Glutamatergic neuron (in vitro differentiated cells): ENCODE measurements at places on chromosomes 3 and 15. TPM values are rescaled to one million over a fixed set of nuclear protein-coding genes. Genes with fewer than 3 reads are reported as not detected.

GPR160 gene
- total RNA-seq, result not detected

FETUB gene
- not detected for total RNA-seq

DNA sequence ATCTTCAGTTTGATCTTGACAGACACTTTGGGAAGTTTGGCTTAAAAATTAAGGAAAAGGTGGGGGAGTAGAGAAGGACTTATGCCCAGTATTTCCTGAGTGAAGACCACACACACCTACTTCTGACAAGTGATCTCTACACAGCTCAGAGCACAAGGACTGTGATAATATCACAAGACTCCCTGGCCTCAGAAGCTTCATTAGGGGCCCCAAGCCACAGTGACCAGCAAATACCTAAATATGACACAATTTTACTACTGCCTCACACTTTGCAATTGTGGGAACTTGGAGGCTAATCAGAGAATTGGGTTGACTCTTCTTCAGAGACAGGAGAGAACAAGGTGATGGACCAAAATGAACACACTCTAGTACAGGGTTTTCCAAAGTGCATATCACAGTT is 2.6 kb downstream of the ILDR1 start:
- DNase-seq, result no peak

DNA sequence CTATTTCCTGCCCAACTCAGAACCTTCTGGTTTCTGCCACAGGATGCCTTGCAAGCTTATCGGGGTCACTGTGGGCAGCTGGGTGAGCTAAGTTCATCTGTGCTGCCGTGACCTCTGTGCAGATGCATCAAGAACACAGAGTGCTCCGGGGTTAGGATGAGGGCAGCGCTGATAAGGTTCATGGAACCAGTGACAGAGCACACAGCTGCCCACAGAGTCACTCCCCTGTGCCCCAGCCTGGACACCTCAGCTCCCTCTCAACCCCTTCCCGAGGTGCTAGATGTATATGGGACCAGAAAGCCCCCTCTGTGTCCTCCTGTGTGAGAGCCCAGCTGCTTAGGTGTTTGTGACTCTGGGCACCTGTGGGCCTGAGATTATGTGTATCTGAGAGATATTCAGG is 15.8 kb upstream of the ALAS1 start:
- DNase-seq, result no peak

SSUH2 gene
- 0.66 TPM for total RNA-seq

- no peak for DNase-seq
Observed at GRCh38 chr3:169260296-169260695, 403.2 kb downstream of the MECOM start.

GRCh38 chr3:24640330-24640877 is 145.8 kb upstream of the THRB start:
- DNase-seq, result no peak

DNA sequence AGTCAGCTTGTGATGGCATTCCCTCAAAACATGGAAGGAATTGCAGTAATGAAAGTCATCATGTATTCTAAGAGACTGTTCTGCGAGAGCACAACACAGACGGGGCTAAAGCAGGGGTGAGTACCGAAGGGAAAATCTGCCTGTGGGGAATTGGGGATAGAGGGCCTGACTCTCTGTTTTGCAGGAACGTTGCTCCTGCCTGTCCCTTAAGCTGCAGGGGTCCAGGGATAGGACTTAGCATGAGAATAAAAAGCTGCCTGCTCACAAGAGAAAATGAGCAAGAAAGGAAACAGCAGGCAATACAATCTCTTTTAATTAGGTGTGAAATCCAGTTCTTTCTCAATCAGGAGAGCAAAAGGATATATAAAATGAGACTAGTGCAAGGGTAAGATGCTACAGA is 62.2 kb downstream of the TIGIT start:
- peak; percentile 12 for DNase-seq

DNA sequence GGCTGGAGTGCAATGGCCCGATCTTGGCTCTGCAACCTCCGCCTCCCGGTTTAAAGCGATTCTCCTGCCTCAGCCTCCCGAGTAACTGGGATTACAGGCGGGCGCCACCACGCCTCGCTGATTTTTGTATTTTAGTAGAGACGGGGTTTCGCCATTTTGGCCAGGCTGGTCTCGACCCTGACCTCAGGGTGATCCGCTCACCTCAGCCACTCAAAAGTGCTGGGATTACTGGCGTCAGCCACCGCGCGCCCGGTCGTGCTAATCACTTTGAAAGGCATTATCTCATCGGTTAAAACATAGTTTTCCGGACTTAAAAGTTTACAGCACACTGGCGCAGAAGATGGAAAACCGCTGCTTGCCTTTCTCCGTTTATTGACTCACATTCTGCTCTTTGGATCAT is 27.6 kb upstream of the MTHFS start:
- DNase-seq, result no peak

CCR9 gene
- not detected for total RNA-seq

ACKR4 gene
- 0.22 TPM for total RNA-seq

APOD gene
- not detected for total RNA-seq

ACAD11 gene
- 9.4 TPM for total RNA-seq

CGGBP1 gene
- 57.1 TPM for total RNA-seq

TTC23 gene
- 7.8 TPM for total RNA-seq

GRCh38 chr3:121515313-121515712 is 30.5 kb downstream of the POLQ start:
- no peak for DNase-seq

SLC38A3 gene
- not detected for total RNA-seq

SLITRK3 gene
- not detected for total RNA-seq

GRCh38 chr15:77118882-77119321 is 48.0 kb upstream of the TSPAN3 start:
- DNase-seq, result no peak
